ENCODE measurements at places on chromosomes 5 and 9.

- no peak for DNase-seq
Measured at GRCh38 chr9:124764774-124765438, 6.2 kb downstream of the NR6A1 start.

DNA sequence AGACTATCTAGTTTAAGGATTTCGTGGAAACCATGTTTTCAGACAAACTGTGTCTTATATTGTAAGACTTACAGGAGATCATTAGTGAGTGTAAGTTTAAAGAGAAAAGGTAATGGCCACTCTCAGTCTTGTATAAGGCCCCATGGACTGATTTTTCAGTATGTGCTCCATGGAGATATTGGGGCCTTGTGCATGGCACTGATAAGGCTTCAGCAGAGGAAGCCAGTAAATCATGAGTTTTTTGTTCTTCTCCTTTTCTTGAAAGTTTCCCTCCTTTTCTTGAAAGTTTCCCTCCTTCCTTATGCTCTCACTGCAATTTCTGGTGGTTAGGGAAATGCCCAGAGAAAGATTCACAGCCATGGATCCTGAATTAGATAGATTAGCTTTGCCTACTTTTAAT is 471.3 kb downstream of the LRRC70 start:
- DNase-seq = no peak

- no peak for DNase-seq
Measured at GRCh38 chr5:77168879-77169244, 41.6 kb upstream of the PDE8B start.

GRCh38 chr9:113868501-113868900 is 7.6 kb upstream of the ZNF618 start:
- DNase-seq = no peak

DNA sequence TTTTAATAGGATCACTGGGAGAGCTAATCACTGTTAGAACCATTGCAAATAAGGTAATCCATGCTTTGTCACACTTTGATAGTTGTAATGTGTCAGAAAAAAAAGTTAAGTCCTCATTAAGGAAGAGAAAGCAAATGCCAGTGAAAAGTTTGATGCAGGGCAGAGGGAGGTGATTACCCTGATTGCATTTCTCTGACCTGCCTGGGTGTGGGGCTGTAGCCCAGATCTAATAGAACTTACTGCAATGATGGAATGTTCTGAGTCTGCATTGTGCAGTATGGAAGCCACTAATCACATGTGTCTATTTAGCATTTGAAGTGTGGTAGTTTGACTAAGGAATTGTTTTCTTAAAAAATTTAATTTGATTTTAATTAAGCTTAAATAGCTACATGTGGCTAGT is 202.7 kb downstream of the ATP10B start:
- no peak for DNase-seq

DNA sequence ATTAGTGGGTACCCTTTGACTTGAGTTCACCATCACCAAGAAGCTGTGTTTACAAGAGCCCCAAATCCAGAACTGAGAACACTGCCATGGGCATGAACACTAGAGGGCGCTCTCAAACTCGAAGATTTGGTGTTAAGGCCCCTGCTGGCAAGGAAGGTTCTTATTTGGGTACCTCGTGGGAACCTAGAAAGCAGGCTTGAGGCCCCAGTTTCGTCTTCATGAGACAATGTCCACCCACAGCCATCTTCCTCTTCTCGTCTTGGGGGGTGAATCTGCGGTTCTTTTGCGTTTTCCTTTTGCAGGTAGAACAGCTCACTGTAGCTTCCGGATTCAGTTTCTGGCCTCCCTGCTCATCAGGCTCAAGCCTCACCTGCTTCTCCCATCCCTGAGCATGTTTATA is 184.0 kb downstream of the SEMA5A start:
- peak; percentile 41 for DNase-seq

DNA sequence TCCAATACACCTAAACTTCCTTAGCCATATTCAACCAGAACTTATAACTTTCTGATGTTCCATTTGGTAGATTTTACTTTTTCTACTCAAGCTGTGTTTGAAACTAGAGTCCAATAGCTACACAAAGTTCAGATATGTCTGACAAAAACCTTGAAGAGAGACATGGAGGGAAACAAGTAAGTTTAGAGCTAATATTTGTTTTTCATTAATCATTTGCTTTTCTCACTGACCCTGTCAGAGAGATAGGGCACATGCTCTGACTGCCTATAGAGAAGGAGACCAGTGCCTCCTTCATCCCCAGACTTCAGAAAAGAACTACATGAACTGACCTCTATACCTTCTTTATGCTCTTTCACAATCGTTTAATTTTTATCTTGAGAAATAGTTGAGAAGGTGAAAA is 157.0 kb upstream of the PPP1R2B start:
- no peak for DNase-seq

DNA sequence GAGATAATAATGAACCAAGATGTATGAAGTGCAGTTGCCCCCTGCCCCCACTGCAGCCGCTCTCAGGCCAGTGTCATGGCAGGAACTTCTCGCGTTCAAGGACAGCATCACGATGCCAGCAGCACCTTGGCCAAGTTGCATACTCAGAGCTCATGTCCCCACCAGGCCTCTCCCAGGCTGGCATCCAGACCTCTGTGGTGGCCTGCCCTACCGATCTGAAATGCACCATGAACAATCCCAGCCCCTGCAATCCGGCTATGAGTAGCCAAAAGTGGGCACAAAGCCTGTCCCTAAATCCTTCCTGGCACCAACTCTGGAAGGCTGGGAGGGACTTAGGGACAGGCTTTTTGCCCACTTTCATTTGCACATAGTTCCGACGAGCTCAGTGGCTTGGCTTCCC is 140.9 kb downstream of the PAX5 start:
- no peak for DNase-seq

DNA sequence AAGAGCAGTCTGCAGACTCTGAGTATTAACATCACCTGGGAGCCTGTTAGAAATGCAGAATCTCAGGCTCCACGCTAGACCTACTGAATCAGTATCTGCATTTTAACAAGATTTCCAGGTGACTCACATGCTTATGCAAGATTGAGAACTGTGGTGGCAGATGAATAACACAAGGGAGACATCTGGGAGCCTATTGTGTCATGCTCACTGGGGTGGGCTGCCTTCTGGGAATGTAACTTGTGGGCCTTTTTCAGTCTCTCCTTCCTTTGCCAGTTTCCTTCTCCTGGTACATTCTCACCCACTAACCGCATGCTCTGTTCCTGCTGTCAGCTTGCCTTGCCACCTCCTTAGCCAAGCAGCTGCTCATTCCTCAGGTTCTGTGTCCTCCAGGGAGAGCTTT is 176.6 kb upstream of the C9orf72 start:
- no peak for DNase-seq

DNA sequence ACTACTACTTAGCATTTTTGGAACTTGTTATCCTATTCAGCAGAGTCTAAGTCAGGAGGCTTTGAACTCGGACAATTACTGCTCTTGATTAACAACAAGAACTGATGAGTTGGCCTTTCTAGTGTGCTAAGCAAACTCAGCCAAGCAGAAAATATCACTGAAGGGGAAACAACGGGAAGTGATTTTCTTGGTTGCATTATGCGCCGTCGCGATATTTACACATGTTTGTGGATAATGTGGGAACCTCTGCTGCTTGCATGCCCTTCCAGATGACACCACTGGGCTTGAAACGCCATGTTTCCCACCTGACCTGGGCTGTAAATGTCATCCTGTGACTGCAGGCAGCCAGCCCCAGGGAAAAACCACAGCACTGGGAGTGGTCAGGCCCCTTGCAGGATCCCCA is 205.5 kb downstream of the PAX5 start:
- DNase-seq = no peak

DNA sequence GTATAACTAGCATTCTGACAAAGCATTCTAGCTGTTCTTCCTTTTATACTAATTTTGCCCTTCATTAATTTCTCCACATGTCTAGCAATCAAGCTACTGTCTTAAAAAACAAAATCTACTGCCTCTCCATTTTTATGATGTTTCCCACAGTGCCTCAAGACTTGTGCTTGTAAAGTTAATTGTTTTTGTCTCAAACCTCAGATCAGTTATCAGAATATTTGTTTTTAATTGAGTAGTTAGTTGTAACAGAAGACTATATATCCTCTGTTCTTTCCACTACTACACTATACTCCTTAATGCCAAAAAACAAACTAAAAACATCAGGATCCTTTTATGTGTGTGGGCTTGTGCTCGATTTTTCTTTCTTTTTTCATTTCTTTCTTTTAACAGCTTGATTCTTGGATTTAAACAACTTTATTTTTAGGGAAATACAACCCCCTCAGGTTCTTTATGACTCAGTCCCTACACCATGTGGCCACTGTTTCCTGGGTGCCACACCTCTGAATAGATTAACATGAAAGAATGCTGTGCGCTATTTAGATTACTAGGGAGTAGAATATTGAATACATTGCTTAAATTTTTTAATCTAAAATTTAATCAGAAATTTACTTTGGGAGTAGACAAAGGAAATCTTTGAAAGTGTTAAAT is 1.2 kb downstream of the ASPN start:
- DNase-seq = no peak

- DNase-seq = peak; percentile 48
Measured at GRCh38 chr5:7852542-7852941, 1.6 kb upstream of the CFAP90 start.

DNA sequence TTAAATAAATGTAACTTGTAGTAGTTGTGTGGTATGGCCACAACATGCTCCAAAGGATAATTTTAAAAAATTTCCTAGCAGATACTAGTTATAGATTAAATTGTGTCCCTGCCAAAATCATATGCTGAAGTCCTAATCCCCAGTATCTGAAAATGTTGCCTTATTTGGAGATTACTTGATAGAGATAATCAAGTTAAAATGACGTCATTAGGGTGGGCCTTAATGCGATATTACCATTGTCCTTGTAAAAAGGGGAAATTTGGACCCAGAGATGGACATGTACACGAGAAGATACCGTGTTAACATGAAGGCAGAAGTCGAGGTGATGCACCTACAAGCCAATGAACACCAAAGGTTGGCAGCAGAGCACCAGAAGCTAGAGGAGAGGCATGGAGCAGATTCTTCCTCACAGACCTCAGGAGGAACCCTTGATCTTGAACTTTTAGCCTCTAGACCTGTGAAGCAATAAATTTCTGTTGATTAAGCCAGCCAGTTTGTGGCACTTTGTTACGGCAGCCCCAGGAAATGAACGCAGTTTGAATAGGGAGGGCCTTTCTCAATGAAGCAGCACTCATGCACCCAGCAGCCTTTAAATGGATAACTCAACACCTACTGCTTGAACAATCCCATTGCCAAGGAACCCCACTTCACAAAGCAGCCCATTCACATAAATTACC is 148.9 kb downstream of the ARHGAP26 start:
- no peak for DNase-seq

DNA sequence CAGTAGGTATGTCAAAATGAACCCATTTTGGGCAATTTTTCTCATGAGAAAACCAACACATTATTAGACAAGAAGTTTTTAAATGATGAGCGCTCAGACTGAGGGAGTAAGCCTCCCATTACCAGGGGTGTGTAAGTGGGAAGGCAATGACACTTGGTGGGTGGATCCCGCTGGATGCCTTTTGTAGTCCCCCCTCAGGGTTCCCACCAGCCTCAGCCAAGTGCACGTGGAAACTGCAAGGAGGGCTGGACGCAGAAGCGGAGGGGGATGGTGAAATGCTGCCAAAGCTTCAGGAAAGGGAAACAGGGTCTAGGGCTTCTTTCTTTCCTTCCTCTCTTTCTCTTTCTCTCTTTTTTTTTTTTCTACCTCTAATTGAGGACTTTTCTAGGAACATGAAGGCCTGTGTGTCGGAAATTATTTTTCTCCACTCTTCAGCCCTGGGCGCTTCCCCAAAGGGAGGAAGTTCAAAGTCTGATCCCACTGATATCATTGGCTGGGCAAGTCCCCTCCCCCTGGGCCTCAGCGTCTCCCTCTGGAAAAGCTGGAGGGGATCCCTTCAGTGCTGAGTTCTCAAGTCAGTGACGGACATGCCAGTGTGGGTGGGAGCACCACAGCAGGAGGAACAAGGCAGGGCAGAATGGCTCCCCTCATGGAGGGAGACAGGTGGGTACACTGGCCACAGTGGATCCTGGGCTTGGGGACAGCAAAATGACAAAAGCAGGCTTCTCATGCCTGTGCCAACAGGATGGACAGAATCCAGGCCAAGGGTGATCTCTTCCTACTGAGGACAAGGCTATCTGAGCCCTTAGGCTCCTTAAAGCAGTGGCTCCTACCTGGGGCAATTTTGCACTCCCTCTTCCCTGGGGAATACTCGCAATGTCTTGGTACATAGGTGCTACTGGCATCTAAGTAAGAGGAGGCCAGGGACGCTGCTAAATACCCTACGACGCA is 23.9 kb upstream of the SLC25A51 start:
- no peak for DNase-seq

- DNase-seq = no peak
Measured at GRCh38 chr5:163661360-163661759, 155.9 kb downstream of the MAT2B start.

DNA sequence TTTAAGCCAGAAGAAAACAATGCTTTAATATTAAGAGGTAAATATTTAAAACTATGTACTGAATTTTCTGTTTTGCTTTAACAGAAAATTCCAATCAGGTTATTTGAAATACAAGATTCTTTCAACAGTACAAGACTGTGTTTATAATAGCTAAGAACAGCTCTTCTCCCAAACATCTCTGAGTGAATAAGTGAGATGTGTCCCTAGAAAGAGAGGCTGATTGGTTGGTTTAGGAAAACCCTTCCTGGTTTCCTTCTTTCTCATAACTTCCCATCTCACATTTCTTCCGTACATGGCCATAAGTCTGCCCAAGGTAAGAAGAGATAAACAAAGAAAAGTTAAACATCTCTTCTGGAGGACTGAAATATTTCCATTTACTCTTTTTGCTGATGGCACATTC is 145.9 kb downstream of the FANCC start:
- no peak for DNase-seq

DNA sequence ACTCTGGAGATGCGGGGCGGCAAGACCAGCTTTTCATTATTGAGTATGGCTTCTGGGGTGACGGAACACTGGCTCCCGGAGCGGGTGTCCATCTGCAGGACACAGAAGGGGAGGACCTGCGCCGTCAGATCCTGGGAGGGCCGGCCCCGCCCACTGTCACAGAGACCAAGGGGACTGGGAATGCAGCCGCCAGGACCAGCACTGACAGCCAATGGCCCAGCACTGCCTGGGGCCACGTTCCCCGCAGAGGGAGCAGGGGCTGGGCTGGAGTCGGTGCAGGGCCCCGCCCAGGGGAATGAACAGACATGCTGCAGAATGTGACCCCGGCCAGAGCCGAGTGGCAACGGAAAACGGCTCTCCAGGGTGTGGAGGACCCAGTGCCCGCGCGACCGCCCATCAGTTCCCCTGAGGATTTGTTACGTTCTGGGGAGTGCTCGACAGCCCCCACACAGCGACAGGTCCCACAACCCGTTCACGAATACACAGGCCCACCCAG is at the start of gene ZDHHC11:
TSS of gene ZDHHC11 (minus strand) at position 476 of the 496 bp plus-strand sequence. CDS start at position 92, 384 bp downstream.
- no peak for DNase-seq

DNA sequence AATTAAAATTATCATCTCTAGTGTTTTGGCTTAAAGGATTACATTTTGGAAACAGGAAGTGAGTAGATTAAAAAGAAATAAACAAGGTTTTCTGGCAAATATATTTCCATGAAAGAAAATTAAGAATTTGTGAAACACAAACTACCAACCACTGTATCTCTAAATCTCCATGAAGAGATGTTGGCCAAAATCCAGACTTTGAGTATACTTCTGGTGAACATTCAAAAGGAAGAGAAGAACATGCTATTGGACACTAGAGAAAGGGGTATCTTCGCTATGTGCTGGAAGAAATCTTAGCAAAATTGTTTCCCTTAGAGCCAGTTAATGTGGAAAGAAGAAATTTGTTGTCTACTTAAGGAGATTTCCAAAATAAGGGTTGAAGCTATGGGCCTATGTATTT is 710.4 kb upstream of the CTNND2 start:
- no peak for DNase-seq

GRCh38 chr9:27655441-27655840 is 82.2 kb upstream of the C9orf72 start:
- DNase-seq = no peak
